Stimulated activated CD8-positive, alpha-beta memory T cell treated with anti-CD3 and anti-CD28 coated beads, Interleukin-4, amount 100 ng/mL, for 4 hours (primary cell): ENCODE measurements at places on chromosomes 11 and 22.

- no peak for DNase-seq
These were observed 1349.0 kb downstream of the BRD1 start for GRCh38 chr22:48478529-48479265.

DNA sequence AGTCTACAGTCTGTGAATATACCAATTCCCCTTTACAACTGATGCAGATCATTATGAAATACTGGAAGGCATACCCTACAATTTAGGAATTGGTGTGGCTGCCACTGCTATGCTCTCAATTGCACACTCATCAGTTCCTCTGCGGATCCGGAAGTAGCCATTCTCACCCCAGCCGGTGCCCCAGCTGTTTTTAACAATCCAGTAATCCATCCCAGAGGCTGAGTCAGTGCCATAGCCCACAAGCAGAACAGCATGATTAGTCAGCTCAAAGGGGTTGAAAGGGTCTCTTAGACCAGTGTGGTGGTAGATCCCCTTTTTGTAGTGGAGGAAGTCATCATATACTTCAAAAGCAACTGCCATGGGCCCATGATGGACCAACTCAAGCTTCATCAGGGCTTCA lies 43.6 kb downstream of the CTSC start:
- DNase-seq, result no peak

DNA sequence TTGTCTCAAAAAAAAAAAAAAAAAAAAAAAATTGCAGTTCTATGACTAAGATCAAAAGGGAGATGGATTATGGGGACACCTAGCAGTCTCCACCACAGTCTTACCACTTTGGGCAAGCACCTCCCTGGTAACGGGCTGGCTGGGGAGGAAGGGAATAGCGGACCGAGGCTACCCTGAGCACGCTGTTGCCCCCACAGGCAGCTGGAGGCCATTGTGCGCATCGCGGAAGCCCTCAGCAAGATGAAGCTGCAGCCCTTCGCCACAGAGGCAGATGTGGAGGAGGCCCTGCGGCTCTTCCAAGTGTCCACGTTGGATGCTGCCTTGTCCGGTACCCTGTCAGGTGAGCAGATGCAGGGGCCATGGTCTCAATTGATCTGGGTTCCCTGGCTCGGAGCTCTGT lies 21.2 kb downstream of the MCM5 start:
- DNase-seq, result no peak

GRCh38 chr11:132551016-132551415 lies 981.3 kb downstream of the OPCML start:
- DNase-seq, result no peak

- no peak for DNase-seq
These were observed at the start of gene TMEM132A for GRCh38 chr11:60924110-60924905. Gene TMEM132A (plus strand): TSS chr11:60924460. CDS start chr11:60924634, 174 bp downstream.

- DNase-seq, result peak; percentile 57
These were observed 22.0 kb downstream of the TEF start for GRCh38 chr22:41403532-41404318.

GRCh38 chr11:124896821-124897391 lies 759 bp downstream of the ROBO4 start:
- no peak for DNase-seq

DNA sequence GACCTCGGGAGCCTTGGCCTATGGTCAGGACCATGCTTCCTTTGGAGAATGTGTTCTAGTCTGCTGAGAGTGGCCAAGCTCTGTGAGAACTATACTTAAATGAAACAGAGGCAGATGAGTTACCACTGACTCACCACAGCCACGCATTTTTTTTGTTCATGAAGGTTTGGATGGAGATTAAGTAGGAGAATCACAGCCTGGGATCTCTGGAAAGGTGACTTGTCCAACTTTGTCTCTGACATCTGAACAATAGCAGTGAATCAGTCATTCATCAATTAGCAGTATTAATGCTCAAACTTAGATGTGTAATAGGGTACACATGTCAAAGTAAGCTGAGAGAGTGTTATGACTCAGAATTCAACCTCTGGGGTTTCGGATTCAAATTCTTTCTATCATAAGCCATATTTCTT lies 100.7 kb upstream of the ANO3 start:
- DNase-seq, result no peak

GRCh38 chr11:16456366-16456765 lies 100.0 kb upstream of the SOX6 start:
- no peak for DNase-seq

- DNase-seq, result no peak
These were observed 358.9 kb downstream of the CADM1 start for GRCh38 chr11:115145324-115145723.
